ENCODE measurements at places on chromosomes 4 and X. TPM values are rescaled to one million over a fixed set of nuclear protein-coding genes. Genes with fewer than 3 reads are reported as not detected.
A peak's percentile ranks its signal among the peaks of the same experiment; 100 is the strongest.

Gene USP17L25
- polyA plus RNA-seq: not detected

- H3K36me3 ChIP-seq: no peaks in the 10 kb centered on the region
- H3K4me3 ChIP-seq: peak overlapping the region; percentile 29
- peak overlapping the region; percentile 87 for H3K27ac ChIP-seq
- H3K27me3 ChIP-seq: no peaks in the 10 kb centered on the region
- no peak for DNase-seq
- no peaks in the 10 kb centered on the region for H3K4me1 ChIP-seq
Observed at GRCh38 chrX:41921492-41922430, 1.6 kb downstream of the CASK start.

DNA sequence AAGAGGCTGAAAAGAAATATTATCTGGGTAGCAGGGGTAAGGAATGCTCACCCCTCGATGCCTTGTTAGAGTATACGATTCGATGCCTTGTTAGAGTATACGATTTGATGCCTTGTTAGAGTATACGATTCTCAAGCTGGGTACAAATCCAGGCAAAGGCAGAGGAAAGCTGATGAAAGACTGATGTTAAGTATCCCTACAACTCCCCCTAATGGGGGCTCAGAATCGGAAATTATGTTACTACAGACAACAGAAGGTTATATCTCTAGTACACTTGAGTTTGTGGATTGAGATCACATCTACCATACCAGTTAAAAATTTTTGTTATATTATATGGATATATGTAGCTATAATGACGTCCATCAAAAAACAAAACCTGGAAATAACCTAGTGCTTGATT, 4.8 kb downstream of the LRRC66 start:
- H3K27ac ChIP-seq: no peak overlapping the region
- no peaks in the 10 kb centered on the region for H3K27me3 ChIP-seq
- peak; percentile 21 for DNase-seq
- no peaks in the 10 kb centered on the region for H3K36me3 ChIP-seq

GRCh38 chrX:1249101-1249887, 19.3 kb upstream of the CSF2RA start:
- peak overlapping the region; percentile 79 for H3K27ac ChIP-seq
- H3K4me3 ChIP-seq: no peak overlapping the region
- peaks cover 13% of the 10 kb centered on the region for H3K4me1 ChIP-seq
- H3K27me3 ChIP-seq: peaks cover 3% of the 10 kb centered on the region

- DNase-seq: no peak
- no peak overlapping the region for H3K4me3 ChIP-seq
- H3K36me3 ChIP-seq: no peaks in the 10 kb centered on the region
- no peak overlapping the region for H3K27ac ChIP-seq
- H3K27me3 ChIP-seq: no peaks in the 10 kb centered on the region
Observed at GRCh38 chr4:138267835-138268234, 25.7 kb upstream of the SLC7A11 start.

Gene DGAT2L6
- polyA plus RNA-seq: 0.16 TPM

DNA sequence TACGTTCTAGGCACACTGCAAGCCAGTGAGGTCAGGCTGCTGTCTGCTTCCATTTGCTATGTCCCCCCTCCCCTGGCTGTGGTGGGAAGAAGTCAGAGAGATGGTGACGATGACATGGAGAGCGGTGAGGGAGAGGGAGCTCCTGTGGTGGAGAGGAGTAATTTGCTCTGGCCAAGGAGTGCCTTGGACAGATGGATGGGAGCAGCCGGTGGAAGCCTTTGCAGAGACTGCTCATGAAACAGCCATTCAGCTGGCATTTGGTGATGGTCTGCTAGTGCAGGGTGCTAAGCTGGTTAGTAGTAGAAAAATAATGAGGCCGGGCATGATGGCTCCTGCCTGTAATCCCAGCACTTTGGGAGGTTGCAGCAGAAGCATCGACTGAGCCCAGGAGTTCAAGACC, 124.1 kb downstream of the FHDC1 start:
- no peak overlapping the region for H3K27ac ChIP-seq
- no peak overlapping the region for H3K4me3 ChIP-seq
- H3K27me3 ChIP-seq: peaks cover 4% of the 10 kb centered on the region
- DNase-seq: no peak

- no peak overlapping the region for H3K27ac ChIP-seq
- H3K27me3 ChIP-seq: no peaks in the 10 kb centered on the region
- no peak for DNase-seq
- H3K4me3 ChIP-seq: no peak overlapping the region
Observed at GRCh38 chrX:4656419-4656818, 943.0 kb upstream of the PRKX start.

DNA sequence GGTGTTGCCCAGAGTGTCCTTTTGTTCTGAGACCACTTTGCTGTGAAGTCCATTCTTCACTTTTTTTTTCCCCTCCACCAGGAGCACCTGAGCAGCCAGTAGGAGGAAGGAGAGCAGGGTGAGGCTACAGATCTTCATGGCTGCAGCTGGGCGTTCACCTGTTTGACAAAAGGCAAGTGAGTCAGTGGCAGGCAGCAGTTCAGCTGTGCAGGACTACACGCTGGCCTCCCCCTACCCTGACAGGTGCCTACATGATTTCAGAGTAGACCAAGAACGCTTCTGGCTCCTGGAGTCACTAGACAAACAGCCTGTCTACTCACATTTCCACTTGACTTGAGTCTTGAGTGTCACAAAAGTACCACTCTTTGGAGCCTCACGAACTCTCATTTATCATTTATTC, 2.0 kb downstream of the FGFBP1 start:
- H3K27me3 ChIP-seq: no peaks in the 10 kb centered on the region
- no peak for DNase-seq
- H3K4me3 ChIP-seq: no peak overlapping the region

Gene EDA
- 4.7 TPM for polyA plus RNA-seq

DNA sequence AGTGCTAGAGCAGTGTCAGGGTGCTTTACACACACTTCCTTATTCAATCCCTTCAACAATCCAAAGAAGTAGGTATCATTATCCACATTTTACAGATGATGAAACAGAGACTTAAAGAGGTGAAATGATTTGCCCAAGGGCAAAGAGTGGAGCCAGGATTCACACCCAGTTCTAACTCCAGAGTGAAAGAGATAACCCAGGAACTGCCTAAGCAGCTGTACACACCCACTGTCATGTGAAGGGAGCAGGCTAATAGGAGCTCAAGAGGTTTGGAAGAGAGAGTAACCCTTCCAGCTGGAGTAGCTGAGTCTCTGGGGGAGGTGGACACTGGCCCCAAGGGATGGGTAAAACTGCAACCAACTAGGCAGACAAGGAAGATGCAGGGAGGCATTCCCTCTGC, 92.5 kb downstream of the FBXL5 start:
- no peak for DNase-seq
- H3K27ac ChIP-seq: no peak overlapping the region
- peaks cover 5% of the 10 kb centered on the region for H3K4me1 ChIP-seq
- H3K36me3 ChIP-seq: no peaks in the 10 kb centered on the region
- no peaks in the 10 kb centered on the region for H3K27me3 ChIP-seq

DNA sequence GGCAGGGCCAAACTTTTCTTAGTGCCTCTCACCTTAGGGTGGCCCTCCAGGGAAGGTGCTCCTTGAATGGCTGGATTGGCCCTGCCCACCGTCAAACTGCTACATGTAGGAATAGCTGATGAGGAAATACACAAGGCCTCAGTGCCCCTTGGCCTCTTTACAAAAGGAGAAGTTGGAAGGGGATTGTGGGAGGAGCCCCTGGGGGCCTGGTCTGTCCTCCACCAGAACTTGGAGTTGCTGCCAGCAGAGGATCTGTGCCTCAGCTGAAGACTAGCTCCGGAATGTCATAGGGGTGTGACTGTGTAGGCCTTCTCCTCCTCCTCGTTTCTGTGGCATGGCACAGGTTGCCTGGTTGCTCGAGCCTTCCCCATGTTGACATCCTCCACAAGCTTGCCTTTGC, 142.7 kb downstream of the AMMECR1 start:
- H3K27ac ChIP-seq: no peak overlapping the region
- no peaks in the 10 kb centered on the region for H3K4me1 ChIP-seq
- DNase-seq: no peak
- no peaks in the 10 kb centered on the region for H3K27me3 ChIP-seq
- H3K36me3 ChIP-seq: no peaks in the 10 kb centered on the region

Gene CABS1
- not detected for polyA plus RNA-seq

Gene KLB
- polyA plus RNA-seq: 11.5 TPM

Gene PHKA1
- polyA plus RNA-seq: 2.7 TPM

- no peaks in the 10 kb centered on the region for H3K27me3 ChIP-seq
- DNase-seq: no peak
- H3K4me1 ChIP-seq: no peaks in the 10 kb centered on the region
- no peak overlapping the region for H3K27ac ChIP-seq
Observed at GRCh38 chr4:162675661-162676060, 491.0 kb downstream of the NAF1 start.

Gene CNKSR2
- 1.5 TPM for polyA plus RNA-seq

GRCh38 chr4:82758701-82759685, 39.6 kb downstream of the SCD5 start:
- DNase-seq: no peak
- H3K4me1 ChIP-seq: peaks cover 10% of the 10 kb centered on the region
- H3K27me3 ChIP-seq: no peaks in the 10 kb centered on the region
- H3K27ac ChIP-seq: no peak overlapping the region
- no peaks in the 10 kb centered on the region for H3K36me3 ChIP-seq
- H3K4me3 ChIP-seq: no peak overlapping the region

- peaks cover 5% of the 10 kb centered on the region for H3K4me1 ChIP-seq
- no peak overlapping the region for H3K27ac ChIP-seq
- H3K36me3 ChIP-seq: no peaks in the 10 kb centered on the region
- no peaks in the 10 kb centered on the region for H3K27me3 ChIP-seq
Observed at GRCh38 chr4:101236097-101236496, 111.2 kb downstream of the PPP3CA start.

Gene FGFR3
- polyA plus RNA-seq: 99.8 TPM

DNA sequence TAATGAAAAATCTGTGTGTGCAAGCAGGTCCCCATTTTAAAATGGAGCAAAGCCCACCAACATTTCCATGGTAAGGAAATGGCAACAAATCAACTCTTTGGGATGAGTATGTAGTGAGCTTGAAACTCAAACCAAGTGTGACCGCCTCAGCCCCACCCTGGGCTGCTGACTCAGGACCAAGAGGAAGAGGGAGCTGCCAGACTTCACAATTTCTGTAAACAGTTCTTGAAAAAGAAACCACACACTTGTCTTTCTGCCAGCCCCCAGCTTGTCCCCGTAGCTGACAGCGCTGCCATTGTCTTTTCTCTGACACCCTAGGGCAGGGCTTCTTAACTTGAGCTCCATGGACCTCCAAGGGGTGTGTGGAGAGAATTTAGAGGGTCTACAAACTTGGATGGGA, 10.3 kb downstream of the RTL5 start:
- H3K4me3 ChIP-seq: no peak overlapping the region
- peaks cover 7% of the 10 kb centered on the region for H3K4me1 ChIP-seq
- H3K27ac ChIP-seq: peak overlapping the region; percentile 31
- DNase-seq: no peak
- H3K27me3 ChIP-seq: no peaks in the 10 kb centered on the region

GRCh38 chr4:36303426-36304137, 22.2 kb downstream of the DTHD1 start:
- H3K36me3 ChIP-seq: no peaks in the 10 kb centered on the region
- H3K27me3 ChIP-seq: no peaks in the 10 kb centered on the region
- H3K27ac ChIP-seq: no peak overlapping the region
- DNase-seq: no peak
- H3K4me3 ChIP-seq: no peak overlapping the region
- H3K4me1 ChIP-seq: no peaks in the 10 kb centered on the region

DNA sequence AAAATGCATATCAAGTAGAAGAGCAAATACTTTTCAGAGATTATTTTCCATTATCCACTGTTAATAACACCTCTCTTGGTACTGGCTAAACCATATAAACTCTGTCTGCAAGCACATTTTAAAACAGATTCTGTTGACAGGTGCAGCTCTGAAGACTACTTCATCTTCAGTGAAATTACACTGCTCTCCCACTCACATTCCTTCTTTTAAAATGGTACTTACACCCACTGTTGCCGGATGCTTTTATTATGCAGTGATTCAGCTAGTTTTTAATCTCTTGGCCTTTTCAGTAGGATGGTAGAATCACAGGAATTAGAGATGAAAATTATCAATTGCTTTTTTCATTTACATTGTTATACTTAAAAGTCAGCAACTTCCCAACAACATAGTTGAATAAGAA, 381.6 kb downstream of the GASK1B start:
- no peak overlapping the region for H3K27ac ChIP-seq
- H3K4me3 ChIP-seq: no peak overlapping the region
- H3K36me3 ChIP-seq: no peaks in the 10 kb centered on the region
- DNase-seq: no peak

- H3K4me3 ChIP-seq: no peak overlapping the region
- no peak for DNase-seq
- H3K27ac ChIP-seq: no peak overlapping the region
- no peaks in the 10 kb centered on the region for H3K4me1 ChIP-seq
- H3K27me3 ChIP-seq: no peaks in the 10 kb centered on the region
- H3K36me3 ChIP-seq: no peaks in the 10 kb centered on the region
Observed at GRCh38 chrX:107325467-107325866, 119.1 kb downstream of the DNAAF6 start.

Gene AIMP1
- 56.6 TPM for polyA plus RNA-seq

- no peak for DNase-seq
- no peaks in the 10 kb centered on the region for H3K36me3 ChIP-seq
- no peaks in the 10 kb centered on the region for H3K27me3 ChIP-seq
- H3K4me1 ChIP-seq: no peaks in the 10 kb centered on the region
- H3K4me3 ChIP-seq: no peak overlapping the region
Observed at GRCh38 chrX:109710181-109710580, 22.9 kb downstream of the ACSL4 start.

GRCh38 chr4:88722828-88723227, 25.2 kb upstream of the NAP1L5 start:
- H3K36me3 ChIP-seq: no peaks in the 10 kb centered on the region
- H3K27ac ChIP-seq: no peak overlapping the region
- H3K27me3 ChIP-seq: no peaks in the 10 kb centered on the region

Gene MAGEC2
- polyA plus RNA-seq: not detected

Gene ADH1A
- 26.6 TPM for polyA plus RNA-seq

Gene CXCL6
- 4.4 TPM for polyA plus RNA-seq

GRCh38 chr4:185774845-185775680, 36.9 kb downstream of the SORBS2 start:
- peak; percentile 34 for DNase-seq
- no peaks in the 10 kb centered on the region for H3K36me3 ChIP-seq
- peak overlapping the region; percentile 87 for H3K27ac ChIP-seq
- H3K4me3 ChIP-seq: no peak overlapping the region
- H3K27me3 ChIP-seq: no peaks in the 10 kb centered on the region
- H3K4me1 ChIP-seq: peaks cover 30% of the 10 kb centered on the region

- no peaks in the 10 kb centered on the region for H3K36me3 ChIP-seq
- no peaks in the 10 kb centered on the region for H3K4me1 ChIP-seq
- H3K27me3 ChIP-seq: no peaks in the 10 kb centered on the region
- no peak overlapping the region for H3K27ac ChIP-seq
- H3K4me3 ChIP-seq: no peak overlapping the region
Observed at GRCh38 chrX:139538907-139539790, 8.6 kb downstream of the F9 start.

DNA sequence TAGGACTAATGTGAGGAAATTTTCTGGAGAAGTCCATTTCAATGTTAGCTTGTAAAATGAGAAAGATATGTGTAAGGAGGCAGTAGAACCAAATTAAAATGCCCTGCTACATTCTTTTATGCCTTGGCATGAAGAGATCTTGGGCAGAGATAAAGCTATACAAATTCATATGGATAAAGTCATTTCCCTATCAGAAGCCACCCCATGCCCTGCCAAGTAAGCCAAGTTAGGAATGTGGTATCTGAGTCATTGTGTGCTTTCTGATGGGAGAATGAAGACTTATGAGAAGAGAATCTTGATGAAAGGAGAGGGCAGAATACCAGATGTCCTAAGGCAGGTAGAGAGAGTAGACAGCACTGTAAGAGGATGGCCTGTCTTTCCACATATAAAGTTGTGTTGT, 83.7 kb downstream of the TEX13A start:
- H3K27ac ChIP-seq: no peak overlapping the region
- H3K27me3 ChIP-seq: no peaks in the 10 kb centered on the region
- no peaks in the 10 kb centered on the region for H3K4me1 ChIP-seq
- no peak for DNase-seq
- no peak overlapping the region for H3K4me3 ChIP-seq

Gene ARHGEF9
- 19.1 TPM for polyA plus RNA-seq

Gene ARX
- 0.29 TPM for polyA plus RNA-seq
